ENCODE measurements at places on chromosomes 6 and 20.

GRCh38 chr6:105495515-105495914 lies 92.6 kb upstream of the PREP start:
- DNase-seq, result no peak

DNA sequence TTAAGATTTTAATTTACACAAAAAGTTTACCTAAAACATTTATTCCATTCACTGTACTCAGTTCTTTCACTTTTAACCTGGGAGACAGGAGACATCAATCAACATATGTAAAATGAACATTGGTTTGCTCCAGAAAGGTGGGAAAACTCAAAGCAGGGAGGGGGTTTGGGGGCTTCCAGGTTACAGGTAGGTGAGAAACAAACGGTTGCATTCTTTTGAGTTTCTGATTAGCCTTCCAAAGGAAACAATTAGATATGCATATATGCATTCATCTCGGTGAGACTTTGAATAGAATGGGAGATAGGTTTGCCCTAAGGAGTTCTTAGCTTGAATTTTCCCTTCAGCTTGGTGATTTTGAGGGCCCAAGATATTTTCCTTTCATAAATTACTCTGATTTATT lies 38.2 kb upstream of the HDAC2 start:
- no peak for DNase-seq

DNA sequence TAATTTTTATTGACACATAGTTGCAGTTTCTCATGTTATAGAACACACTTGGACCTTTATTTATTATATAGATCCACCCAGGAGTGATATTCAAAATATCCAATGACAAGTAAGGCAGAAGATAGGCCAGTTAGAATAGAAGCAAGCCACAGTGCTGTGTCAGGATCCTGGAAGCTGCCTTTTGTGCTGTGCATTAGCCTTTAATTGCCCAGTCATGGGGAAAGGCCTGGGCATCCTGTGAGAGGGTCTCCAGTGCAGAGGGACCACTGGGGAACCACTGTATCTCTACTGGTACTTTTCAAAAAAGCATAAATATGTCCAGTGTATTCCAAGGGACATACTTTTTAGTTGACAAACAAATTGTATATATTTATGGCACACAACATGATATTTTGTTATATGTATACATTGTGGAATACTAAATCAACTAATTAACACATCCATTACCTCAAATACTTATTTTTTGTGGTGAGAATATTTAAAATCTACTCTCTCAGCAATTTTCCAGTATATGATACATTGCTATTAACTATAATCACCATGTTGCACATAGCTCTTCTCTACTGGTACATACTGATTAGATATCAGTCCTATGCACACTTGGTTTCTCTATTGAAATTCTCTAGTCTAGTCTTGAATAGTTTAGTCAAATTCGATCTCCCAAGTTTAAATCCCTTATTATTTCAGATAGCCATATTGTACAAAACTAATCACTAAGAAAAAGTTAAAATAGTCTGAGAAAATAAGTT lies 59.5 kb downstream of the CDC40 start:
- no peak for DNase-seq

- no peak for DNase-seq
These were observed 331.8 kb downstream of the HACE1 start for GRCh38 chr6:104527761-104528415.

GRCh38 chr6:160122744-160123143 lies 1.1 kb downstream of the SLC22A1 start:
- no peak for DNase-seq

- no peak for DNase-seq
These were observed 502.2 kb upstream of the JARID2 start for GRCh38 chr6:14743474-14744211.

DNA sequence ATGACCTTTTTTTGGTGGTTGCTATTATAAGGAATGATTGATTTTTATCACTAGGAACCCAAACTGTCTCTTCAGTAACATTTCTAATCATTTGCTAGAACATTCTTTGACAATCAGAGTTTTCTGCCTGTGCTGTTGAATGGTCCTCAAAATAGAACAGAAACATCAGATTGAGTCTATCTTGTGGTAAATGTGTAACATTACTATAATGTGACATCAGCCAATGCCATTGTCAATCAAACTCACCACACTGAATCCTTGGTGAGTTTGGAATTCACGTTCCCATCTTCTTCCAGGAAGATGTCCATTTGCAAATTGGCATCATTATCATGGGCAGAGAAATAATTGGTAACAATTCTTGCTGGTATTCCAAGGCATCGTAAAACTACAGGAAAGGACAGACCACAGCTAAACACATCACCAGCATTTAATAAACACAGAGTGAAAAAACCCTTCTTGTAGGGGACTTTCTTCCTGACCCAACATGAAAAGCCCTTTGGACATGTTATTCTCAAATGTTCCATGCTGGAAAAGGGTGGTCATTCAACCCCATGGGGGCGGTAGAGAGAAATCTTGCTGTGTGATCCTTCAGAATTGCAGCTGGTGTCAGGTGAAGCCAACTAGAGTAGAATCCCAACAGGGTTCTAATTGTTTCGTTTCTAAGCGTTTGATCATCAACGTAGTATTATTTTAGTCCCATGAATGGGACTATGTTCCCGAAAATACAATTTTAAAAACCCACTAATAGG lies 98.5 kb downstream of the F13A1 start:
- no peak for DNase-seq

DNA sequence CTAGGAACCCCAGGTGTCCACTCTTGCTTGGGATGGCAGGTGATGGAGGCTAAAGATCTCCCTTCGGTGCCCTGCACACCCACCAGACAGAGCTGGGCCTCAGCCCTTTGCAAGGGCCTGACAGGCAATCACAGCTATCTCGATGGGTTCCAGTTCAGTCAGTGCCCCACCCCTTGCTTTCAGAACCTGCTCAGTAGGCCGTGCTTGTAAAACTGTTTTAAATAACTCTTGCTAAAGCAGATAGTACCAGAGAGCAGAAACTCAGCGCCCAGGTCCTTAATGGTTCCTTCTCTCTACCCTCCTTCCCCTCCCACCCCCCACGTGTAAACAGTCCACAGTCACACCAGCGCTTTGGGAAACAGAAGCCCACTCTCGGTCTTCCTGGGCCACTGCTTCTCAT lies 39.2 kb downstream of the C6orf132 start:
- DNase-seq, result no peak

GRCh38 chr6:106749609-106750008 lies 120.2 kb downstream of the QRSL1 start:
- DNase-seq, result no peak

- DNase-seq, result no peak
These were observed 2.7 kb downstream of the HIVEP2 start for GRCh38 chr6:142942238-142942637.

DNA sequence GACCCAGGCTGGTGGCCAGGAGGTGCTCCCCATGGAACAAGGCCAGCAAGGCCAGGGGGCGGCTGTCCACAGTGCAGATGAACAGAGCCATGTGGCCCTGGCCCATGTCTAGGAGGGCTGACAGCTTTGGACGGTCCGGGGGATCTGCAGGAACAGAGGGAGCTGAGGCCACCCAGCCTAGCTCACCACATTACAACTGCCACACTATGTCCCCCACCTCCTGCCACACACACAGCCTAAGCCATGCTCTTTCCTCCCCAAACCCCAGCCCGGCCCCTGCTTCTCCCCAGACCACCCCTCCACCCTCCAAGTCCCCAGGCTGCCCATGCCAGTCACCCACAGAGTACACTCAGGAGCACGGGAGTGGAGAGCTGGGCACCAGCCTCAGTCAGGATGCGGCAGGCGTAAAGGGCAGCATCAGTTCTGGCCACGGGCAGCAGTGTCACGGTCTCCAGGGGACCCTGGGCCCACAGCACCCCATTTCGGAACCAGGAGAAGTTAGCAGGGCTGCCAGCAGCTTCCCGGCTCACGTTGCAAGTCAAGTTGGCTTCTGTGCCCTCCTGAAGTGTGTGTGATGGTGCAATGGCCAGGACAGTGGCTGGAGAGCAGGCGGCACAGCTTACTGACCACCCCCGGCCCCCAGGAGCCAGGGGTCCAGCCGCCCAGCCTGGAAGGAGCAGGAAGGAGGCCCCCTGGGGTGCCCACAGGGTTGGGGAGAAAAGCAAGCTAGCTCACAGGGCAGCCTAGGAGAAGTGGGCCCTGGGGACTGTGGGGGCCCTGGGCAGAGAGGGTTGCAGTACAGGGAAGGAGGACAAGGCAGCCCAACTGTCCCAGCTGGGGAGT lies 15.2 kb upstream of the ADAM33 start:
- DNase-seq, result no peak

DNA sequence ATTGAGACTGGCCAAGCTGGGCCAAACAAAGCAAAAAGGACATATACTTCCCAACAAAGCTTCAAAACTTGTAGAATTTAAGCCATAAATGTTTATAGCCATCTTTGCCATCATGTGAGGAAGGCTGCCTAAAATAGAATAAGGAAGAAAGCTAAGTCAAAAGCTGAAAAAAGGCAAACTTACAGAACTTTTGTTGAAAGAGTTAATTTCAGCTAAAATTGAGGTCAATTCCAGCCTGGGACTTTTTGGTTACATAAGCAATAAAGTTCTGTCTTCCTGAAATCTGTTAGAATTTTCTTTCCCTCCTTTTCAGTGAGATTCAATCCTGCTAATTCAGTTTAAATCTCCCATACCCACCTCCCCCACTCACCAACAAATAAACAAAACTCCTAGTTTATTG lies 227.9 kb upstream of the MARCKS start:
- no peak for DNase-seq

GRCh38 chr6:14165091-14165490 lies 47.5 kb downstream of the CD83 start:
- no peak for DNase-seq

GRCh38 chr6:55981660-55982059 lies 106.3 kb upstream of the BMP5 start:
- DNase-seq, result no peak

- no peak for DNase-seq
These were observed 187.8 kb downstream of the MYLK4 start for GRCh38 chr6:2562721-2563451.
